GM13976 (cell line): ENCODE measurements at places on chromosomes 11 and 22.

GRCh38 chr22:31119026-31119717 lies 3.6 kb upstream of the INPP5J start:
- no peak for DNase-seq

- DNase-seq: no peak
Measured at GRCh38 chr11:72807021-72807693, 7.1 kb upstream of the ATG16L2 start.

GRCh38 chr11:33158596-33159275 lies 2.5 kb downstream of the CSTF3 start:
- no peak for DNase-seq

GRCh38 chr11:78868563-78868962 lies 293.9 kb upstream of the NARS2 start:
- no peak for DNase-seq
